Ascending aorta (tissue), 2 donors: ENCODE measurements at places on chromosomes 2 and 18. TPM values are rescaled to one million over a fixed set of nuclear protein-coding genes. Genes with fewer than 3 reads are reported as not detected.

FER1L5 gene
- total RNA-seq, result not detected

MAP2 gene
- total RNA-seq, result 57.6 TPM

TEKT4 gene
- not detected for total RNA-seq

LGALSL gene
- 35.4 TPM for total RNA-seq

GRCh38 chr2:74045454-74045853 is 60.7 kb downstream of the TET3 start:
- no peak for DNase-seq

DNA sequence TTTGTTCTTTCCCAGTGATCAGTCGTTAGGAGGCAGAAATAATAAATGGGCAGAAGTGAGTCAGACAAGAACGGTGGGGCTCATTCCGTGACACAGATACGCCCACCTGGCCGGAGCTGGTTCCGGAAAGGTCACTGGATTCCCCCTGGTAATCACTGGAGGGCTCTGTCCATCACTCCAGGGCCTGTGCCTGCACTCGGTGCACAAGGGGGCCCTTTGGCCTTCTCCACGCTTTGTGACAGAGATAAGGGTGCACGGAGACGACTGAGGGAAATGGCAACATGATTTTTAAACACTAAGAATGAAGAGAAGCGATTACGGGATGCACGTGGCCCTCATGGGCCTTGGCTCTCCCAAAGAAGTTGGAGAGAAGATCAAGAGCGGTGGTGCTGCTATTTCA is 84.4 kb downstream of the PTGR3 start:
- peak; percentile 48 for DNase-seq

DNA sequence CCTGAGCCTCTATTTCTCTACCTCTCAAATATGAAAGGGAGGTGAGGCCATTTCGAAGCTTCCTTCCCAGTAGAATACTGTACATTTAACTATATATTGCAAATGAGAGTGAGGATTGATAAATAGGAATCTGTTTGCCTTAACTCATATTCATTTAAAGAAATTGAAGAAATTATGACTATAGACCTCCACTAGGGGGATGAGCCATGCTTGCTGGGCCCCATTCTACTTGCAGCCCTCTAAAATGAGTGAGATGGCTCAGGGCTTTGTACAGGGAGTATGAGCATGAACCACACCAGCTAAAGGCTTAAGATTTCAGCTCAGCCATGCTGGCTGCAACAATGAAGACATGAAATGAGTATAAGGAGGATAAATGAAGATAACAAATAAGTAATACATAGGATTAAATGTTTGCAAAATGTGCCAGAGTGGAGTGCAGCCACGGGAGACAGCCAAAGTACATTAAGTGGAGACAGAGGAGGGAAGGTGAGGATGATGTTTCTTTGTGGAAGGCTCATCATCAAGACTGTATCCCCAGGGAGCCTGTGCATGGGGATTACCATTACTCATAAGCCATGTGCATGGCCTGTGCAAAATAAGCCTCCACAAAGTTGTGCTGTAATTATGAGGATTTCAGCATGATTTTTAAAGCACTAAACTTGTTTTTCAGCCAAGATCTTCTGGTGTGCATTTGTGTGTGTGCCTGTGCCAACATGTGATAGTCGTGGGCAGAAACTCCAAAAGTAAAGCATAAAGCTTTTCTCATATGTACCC is 300.8 kb downstream of the CNTNAP5 start:
- no peak for DNase-seq

- no peak for DNase-seq
These were observed 6.6 kb upstream of the STK11IP start for GRCh38 chr2:219591091-219591490.

DNA sequence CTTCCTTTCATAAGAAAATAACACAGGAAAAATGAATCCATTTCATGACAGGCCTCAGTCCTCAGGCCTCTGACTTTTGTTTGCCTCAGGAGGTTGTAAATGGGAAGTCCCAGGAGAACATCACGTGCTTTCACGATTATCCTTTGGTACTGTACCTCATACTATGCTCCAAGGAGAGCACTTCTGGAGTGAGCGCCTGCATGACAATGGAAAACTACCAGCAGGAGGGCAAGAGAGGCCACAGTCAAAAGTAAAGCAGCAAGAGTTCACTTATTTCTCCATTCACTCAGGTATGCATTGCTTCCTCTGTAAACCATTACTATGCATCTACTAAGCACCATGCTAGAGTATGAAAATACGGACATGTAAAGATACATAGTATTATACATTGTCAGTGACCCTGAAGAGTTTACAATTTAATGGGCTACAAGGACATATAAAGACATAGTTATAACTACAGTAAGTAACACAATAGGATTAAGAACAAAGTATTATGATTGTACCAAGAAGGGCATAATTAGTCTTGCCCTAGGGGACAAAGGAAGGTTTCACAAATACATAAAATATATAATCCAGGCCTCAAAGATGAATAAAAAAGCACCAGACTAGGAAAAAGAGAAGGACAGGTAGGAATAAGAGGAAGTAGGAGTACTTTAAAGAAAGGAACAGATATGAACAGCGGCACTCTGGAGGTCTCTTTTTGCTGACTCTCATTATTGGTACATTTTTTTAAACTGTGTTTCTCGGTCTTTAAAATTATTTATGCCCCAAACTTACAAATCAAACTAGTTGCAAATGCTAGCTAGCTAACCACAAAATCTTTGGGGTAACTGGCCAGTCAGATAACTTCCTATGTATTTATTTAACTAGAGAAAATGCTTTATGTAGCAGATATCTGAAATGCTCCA is 806.7 kb downstream of the NRXN1 start:
- DNase-seq, result no peak

DNA sequence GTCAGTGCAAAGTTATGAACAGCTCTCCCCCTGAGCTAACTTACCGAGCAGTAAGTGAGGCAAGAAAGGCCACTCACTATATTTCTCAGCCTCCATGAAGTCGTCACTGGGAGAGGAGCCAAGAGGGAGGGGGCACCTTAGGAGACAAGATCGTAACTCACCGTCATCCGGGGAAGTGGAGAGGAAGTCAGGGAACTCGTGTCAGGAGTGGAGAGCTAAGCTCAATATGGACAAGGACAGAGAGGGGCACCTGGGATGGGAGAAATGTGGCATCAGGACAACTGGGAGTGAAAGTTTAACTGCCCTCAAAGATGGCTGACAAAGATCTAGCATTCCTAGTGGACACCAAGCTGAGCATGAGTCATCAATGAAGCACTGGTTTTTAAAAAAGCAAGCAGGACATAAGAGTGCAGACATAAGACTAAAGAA is 37.1 kb downstream of the BCL11A start:
- no peak for DNase-seq

DNA sequence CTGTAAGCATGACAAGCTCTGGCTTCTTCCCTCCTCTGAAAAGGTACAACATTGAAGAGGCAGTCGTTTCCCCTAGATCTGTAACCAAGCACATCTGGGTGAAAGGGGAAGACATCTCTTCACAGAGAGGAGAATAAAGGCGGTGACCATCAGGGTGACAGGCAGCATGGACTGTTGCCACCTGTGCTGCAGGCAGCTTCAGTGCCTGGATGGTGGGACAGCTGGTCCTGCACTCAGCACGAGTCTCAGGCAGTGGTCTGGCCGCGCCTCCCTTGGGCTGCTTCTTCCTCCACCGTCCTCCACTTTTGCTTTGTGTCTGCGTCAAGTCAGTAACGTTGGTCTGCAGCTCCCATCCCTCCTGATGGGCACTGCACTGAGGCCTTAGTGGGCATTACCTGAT is 264.4 kb downstream of the NEDD4L start:
- DNase-seq, result no peak

GRCh38 chr2:191415858-191416257 is 170.7 kb downstream of the MYO1B start:
- DNase-seq, result no peak

DNA sequence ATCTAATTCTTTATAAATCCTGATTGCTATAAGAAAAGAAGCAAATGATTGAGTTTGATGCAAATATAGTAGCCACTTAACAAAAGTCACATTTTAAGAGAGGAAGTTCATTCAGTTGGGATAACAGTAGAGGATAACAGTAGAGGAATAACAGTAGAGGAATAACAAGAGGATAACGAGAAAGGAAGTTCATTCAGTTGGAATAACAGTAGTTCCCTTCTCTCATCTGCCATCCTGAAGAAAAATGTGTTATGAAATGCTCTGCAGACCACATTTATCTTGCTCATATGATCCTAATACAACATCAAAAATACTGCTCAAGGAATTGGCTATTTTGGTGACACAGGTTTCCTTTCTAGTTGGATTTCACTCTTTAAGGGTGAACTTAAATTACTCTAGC is 105.3 kb upstream of the UNC80 start:
- no peak for DNase-seq

- DNase-seq, result no peak
These were observed 29.1 kb downstream of the PPM1B start for GRCh38 chr2:44197816-44198215.

DNA sequence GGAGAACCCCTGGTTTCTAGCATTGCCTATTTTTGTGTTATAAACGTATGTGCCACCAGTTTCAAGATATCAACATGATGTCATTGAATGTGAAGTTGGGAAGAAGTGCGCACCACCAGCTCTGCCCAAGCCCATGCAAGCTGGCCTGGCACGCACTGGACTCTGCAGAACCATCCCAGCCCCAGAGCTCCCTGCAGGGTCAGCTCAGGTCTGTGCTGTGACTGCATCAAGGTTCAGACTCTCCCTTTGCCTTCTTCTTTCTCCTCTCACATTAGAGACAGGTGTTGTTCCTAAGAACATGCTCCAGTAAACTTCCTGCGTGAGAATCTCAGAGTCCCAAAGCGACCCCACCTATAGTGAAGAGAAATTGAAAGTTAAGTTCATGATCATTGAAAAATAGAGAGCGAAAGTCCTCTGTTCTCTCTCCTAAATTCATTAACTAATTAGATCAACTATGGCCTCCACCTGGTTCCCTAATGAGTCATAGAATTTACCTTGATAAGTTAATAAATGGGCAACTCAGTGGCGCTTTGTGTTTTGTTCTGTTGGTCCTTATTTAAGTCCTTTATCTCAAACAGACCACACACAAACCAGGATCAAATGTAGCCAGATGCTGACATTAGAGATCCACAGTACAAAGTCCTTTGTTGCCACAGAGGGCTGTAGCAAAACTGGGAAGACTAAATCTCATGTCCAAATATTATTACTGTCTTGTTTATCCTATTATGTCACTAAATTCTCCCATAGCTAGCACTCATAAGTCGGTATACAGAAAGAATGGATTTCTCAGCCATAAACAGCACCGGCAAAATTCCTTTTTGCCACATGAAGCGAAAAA is 432.3 kb downstream of the STK39 start:
- no peak for DNase-seq

DNA sequence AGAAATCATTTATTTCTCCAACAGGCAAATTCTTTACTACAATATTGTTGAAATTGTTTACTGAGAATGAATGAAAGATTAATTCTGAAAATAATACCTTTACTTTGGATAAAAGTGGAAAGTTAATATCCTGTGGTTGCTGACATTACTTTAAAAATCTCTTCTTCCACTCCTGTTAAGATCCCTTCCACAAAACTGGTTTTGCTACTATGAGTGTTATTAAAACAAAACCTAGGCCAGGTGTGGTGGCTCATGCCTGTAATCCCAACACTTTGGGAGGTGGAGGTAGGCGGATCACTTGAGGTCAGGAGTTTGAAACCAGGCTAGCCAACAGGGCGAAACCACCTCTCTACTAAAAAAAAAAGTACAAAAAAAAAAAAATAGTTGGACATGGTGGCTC is 123.9 kb upstream of the CCDC150 start:
- no peak for DNase-seq
